ENCODE measurements at places on chromosomes 11 and 22. TPM values are rescaled to one million over a fixed set of nuclear protein-coding genes. Genes with fewer than 3 reads are reported as not detected.

CRACR2B gene
- not detected for total RNA-seq

OR10A2 gene
- not detected for total RNA-seq

OR51B6 gene
- not detected for total RNA-seq

SYNGR1 gene
- total RNA-seq = 12.8 TPM

THY1 gene
- 0.20 TPM for total RNA-seq

CLDN5 gene
- total RNA-seq = not detected

OR8D4 gene
- total RNA-seq = not detected

OVOL1 gene
- total RNA-seq = not detected

OR52A1 gene
- total RNA-seq = not detected

PDE2A gene
- 3.6 TPM for total RNA-seq

TESMIN gene
- 3.6 TPM for total RNA-seq

DNA sequence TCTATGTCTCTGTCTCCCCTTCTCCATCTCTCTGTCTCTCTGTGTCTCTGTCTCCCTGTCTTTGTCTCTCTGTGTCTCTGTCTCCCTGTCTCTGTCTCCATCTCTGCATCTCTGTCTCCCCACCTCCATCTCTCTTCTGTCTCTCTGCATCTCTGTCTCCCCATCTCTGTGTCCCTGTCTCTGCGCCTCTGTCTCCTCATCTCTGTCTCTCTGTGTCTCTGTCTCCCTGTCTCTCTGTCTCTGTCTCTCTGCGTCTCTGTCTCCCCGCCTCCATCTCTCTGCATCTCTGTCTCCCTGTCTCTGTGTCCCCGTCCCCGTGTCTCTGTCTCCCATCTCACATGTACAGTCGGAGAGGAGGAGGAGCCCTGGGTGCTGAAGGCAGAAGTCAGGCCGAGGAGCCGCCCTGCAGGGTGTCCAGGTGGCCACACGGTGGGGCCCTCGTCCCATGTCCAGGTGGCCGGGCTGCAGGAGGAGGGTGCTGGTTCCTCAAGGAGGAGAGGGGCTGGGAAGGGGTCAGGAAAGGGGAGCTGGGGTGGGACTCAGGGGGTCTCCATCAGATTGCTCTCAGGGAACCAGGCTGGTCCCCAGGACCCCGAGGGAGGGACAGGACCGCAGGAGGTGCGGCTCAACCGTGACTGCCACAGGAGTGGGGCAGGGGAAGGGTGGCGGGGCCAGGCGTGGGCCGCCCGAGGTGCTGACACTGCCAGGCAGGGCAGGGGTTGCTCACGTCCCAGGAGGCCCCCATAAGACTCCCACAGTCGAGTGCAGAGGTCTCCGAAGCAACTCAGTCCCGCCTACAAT lies 25.6 kb upstream of the TH start:
- peak; percentile 59 for DNase-seq

DNA sequence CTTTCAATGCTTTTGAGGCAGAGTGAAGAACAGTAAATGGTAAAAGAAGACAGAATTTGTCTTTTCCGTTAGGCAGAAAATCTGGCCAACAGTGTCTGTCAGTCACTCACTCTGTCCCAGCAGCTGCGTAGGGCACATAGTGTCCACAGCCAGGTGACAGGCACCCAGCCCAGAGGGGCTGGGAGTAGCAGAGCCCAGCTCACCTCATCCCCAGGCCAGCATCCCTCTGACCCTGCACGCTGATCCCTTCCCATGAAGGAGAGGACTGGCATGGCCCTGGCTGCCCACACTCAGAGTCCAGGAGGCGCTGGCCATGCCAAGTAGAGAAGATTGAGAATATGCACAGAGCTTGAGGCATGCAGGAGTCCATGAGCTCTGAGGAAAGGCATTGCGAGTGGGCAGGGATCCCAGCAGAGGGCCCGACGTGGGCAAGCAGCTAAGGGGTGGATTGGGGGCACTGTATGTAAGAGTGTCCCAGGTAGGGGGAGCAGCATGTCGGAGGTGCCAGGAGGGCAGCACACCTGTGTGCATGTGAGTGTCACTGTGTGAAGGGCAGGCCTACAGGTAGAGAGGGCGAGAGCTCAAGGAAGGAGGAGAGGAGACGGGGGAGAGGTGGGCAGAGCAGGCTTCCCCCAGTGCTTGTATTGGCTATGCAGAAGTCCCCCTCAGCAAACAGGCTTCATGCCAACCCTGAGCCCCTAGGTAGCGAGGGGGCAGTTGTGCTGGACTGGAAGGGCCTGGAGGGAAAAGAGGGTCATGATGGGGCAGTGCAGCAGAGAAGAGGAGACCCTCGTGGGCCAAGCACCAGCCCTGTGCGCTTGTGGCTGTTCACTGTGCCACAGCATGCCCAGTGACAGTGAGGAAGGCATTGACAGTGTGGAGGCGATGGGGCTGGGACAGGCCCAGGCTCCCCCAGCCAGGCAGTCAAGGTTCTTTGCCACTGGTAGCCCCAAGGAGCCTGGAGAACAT lies 133.8 kb downstream of the OSBP2 start:
- no peak for DNase-seq

- peak; percentile 30 for DNase-seq
Observed at GRCh38 chr11:76314741-76315090, 66.2 kb downstream of the THAP12 start.

GRCh38 chr11:122853261-122853660 lies 15.0 kb downstream of the CRTAM start:
- DNase-seq = no peak

DNA sequence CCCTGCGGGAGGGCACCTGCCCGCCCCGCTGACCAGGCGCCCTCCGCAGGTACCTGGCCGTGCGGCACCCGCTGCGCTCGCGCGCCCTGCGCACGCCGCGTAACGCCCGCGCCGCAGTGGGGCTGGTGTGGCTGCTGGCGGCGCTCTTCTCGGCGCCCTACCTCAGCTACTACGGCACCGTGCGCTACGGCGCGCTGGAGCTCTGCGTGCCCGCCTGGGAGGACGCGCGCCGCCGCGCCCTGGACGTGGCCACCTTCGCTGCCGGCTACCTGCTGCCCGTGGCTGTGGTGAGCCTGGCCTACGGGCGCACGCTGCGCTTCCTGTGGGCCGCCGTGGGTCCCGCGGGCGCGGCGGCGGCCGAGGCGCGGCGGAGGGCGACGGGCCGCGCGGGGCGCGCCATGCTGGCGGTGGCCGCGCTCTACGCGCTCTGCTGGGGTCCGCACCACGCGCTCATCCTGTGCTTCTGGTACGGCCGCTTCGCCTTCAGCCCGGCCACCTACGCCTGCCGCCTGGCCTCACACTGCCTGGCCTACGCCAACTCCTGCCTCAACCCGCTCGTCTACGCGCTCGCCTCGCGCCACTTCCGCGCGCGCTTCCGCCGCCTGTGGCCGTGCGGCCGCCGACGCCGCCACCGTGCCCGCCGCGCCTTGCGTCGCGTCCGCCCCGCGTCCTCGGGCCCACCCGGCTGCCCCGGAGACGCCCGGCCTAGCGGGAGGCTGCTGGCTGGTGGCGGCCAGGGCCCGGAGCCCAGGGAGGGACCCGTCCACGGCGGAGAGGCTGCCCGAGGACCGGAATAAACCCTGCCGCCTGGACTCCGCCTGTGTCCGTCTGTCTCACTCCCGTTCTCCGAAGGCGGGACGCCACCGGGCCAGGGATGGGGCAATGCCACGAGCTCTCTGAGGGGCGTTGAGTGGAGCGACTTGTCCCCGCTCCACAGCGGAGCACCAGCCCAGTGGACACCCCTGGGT lies 1.8 kb downstream of the GALR3 start:
- DNase-seq = no peak

- peak; percentile 6 for DNase-seq
Observed at GRCh38 chr11:19458231-19458630, 217.5 kb upstream of the E2F8 start.

- DNase-seq = peak; percentile 24
Observed at GRCh38 chr11:60771879-60772525, 13.1 kb upstream of the MS4A10 start.

- DNase-seq = no peak
Observed at GRCh38 chr11:134597452-134597851, 185.4 kb upstream of the B3GAT1 start.

- no peak for DNase-seq
Observed at GRCh38 chr11:21646351-21646750, 546.5 kb upstream of the ANO5 start.

DNA sequence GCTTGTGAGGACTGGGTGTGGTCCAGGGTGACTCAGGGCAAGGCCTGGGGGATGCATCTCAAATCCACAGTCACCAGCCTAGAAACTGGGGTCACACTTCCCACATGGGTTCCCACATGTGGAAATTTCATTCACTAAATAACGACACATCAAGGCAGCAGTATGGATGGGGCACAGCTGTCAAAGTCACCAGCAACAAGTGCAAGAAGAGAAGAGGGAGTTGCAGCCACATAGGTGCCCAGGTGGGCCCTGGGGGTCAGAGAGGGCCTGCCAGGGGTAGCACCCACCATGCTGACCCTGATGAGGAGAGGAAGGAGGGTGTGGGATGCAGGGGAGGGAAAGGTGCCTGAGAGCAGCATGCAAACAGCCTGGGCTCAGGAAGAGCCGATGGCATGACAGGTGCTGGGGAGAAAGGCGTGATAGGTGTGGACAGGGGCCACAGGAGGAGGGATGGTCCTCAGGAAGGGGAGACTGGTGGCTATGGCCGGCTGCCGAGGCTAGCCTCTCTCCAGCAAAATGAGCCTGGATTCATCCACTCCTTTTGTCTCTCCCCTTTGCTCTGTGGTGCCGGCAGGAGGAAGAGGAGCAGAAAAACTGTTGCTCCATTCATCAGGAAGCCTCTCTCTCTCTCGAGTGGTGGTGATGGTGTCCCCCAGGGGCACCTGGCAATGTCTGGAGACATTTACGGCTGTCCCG lies 22.3 kb downstream of the DGCR6L start:
- DNase-seq = no peak

GRCh38 chr11:120884154-120885020 lies 139.5 kb upstream of the TBCEL start:
- no peak for DNase-seq

DNA sequence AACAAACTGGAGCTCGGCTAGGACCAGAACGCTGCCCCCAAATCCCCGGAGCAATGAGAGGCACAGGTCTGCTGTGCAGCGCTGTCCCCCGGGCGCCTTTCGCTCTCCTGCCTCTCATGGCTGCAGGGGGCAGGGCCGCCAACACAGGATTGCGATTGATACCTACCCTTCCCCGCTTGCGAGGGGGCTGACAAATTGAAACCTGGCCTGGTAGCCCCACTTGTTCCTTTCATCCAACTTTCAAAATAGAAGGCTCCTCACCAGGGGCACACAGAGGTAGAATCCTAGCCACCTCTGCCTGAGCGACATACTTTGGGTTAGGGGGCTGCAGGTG lies 642 bp upstream of the CASTOR1 start:
- DNase-seq = no peak

- no peak for DNase-seq
Observed at GRCh38 chr11:69073469-69073868, 24.7 kb downstream of the TPCN2 start.

DNA sequence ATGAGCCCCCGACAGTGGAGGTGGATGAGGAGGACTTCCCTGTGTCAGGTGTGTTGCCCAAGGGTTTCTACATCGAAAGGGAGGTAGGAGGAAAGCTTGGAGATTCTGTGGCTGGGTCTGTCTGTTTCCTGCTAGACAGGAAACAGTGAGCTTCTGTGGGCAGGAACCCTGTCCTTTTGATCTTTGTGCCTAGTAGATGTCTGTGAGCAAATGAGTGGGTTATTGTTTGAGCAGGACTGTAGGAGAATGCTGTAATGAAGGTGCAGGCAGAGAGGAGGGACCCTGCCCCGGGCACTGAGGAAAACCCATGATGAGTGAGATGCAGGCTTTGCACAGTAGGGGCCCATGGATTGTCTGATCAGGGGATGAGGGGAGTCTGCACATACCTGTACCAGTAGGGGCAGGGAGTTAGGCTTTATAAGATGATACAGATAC lies 14.0 kb downstream of the USP35 start:
- peak; percentile 32 for DNase-seq
